Central memory CD4-positive, alpha-beta T cell (primary cell): ENCODE measurements at places on chromosomes 4 and X.

DNA sequence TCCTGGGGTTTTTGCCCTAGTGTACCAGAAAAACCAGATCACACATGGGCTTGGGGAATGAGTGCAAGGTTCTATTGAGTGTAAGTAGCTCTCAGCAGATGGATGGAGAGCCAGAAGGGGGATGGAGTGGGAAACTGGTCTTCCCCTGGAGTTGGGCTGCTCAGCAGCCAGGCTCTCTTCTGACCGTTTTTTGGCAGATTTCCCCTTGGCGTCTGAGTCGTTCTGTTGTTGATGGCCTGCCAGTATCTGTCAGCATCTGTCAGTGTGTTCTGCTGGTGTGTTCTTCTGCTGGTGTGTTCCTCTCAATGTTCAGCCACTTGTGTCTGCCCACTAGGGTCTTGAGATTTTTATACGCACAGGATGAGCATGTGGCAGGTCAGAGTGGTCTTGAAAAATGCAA, 633.9 kb upstream of the CPEB2 start:
- DNase-seq, result no peak

- no peak for DNase-seq
Measured at GRCh38 chr4:124431653-124432192, 280.8 kb downstream of the ANKRD50 start.

DNA sequence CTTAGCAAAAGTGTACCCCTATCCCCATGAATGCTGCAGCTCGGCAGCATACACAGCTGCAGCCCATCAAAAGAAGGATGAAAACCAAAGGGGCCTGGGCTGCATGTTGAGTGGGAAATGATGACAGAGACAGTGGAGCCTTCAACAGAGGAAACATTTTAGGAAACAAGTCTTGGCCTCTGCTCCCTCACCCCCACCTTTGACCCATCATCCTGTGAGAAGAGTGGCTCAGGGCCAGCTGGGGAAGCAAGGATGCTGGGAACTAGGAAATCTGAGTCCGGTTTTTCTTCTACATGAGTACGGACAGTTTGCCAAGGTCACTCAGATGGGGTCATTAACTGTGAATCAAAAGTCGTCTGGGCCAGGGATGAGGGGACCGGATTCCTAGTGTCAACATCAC, 37.2 kb downstream of the IDS start:
- DNase-seq, result no peak

DNA sequence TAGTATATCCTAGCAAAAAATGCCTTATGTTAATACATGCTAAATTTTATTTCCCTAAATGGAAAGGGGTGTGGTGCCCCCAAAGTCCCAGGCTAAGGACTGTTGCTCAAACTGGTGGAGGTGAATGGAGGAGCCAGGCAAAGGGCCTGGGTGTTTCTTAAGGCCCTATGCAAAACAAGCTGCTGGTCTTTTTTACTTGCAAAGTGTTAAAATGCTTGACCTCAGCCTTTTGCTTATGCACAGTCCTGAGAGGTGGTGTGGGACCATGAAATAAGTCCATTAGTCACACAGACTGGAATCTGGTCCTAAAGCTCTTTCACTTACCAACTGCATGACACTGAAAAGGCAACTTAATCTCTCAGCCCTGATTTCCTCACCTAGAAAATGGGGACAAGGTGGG, 223.5 kb upstream of the MBNL3 start:
- no peak for DNase-seq

DNA sequence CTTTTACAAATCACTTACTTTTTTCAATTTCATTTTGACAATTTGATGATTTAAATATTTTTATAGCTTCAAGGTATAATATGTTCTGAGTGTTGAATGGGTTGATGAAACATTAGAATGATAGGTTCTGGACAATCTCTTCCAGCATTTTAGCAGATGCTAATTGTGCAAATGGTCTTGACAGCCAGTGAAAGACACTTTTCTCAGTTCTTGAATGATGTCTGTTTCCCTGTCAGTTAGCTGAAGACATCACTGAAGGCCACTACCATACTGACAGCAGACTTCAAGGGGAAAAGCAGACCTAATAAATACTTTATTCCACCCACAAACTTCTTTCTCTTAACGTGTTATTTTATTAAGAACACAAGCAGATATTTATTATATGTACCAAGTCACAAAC, 498.6 kb downstream of the GRXCR1 start:
- no peak for DNase-seq

DNA sequence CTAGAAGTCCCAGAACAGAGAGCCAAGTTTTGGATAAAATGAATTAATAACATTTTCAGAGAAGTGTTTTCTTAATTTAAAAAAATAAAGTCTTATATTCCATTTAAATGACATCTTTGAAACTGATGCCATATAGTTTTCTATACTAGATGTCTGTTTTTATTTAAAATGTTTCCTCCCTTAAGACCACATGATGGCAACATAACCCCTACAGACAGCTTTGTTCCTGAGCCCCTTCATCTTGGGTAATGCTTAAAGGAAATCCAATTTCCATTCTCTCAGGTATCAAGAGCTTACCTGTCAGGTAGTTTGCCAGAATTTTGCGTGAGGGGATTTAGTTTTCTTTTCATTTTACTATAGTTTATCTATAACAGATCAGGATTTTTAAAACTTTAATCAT, 181.4 kb upstream of the UGT8 start:
- DNase-seq, result no peak

DNA sequence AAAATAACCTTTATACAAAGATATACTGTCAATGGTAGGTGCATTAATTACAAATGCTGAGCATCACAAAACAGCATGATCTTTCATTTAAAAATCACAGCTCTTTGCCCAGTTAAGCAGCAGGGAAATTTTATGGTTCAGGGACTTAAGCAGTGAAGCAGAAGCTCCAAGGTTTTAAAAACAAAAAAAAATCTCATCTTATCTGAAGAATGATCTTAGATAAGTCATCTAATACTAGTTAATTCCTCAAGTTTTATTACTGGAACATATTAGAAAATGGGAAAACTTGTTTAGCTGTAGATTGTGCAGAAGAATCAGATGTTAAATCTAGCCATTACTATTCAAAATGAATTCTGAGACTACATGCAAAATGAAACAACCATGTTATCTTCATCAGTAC, 289.9 kb downstream of the GASK1B start:
- DNase-seq, result no peak

DNA sequence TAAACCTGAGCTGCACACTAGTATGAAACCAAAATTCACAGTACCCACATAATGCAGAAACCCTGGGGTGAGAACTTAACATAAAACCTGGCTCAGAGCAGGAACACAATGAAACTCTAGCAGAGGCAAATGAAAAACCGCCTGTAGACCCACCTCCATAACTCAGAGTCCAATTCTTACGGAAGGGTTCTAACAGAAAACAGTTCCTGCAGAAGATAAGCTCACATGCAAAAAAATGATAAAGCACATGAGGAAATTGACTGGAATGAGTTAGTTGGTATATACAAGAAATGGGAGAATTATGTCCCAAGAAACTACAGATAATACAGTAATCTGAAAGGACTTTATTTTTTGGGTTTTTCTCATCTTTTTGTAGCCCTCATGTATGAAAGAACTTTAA, 14.7 kb downstream of the RTL9 start:
- DNase-seq, result no peak

DNA sequence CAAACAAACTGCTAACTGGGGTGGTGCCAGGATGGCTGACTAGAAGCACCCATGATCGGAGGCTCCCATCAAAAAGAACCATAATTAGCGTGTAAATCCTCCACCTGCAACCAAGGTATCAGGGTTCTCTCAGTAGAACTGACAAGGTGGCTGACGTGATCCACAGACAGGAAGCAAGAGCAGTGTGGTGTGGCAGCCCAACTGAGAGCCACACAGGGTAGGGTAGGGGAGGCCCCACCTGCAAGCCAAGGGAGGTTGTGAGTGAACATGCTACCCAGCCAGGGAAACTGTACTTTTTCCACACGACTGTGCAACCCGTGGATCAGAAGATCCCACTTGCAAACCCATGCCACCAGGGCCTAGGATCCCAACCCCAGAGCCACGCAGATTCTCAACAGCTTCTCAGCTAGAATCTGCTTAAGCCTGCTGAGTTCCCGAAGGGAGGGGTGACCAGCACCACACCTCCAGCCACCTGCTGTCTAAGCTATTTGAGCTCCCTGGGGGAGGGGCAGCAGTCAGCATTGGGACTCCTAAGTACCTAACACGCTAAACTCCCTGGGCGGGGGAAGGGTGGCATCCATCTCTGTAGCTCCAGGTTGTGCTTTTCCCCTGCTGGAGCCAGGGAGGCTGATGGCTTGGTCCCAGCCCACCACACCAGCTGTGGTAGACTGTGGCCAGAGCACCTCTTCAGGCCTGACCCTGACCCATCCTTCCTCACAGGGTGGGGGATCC, 425.1 kb downstream of the GPM6A start:
- DNase-seq, result no peak

DNA sequence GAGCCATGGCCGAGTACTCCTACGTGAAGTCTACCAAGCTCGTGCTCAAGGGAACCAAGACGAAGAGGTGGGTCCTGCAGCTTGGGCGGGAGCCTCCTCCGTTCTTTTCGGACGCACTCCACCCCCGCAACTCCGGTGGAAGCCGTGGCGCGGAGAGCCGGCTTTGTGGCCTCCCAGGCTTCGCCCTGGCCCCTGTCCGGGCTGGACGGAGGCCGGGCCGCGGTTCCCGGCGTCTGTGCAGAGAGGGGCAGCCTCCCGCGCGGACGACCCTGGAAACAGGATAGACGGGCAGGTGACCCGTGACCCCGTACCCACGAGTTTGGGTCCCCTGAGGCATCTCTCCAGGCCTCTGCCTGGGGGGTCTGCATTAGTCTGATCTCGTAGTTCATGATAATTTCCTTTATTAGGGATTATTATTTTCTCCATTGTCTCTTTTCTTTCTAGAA, 356 bp downstream of the FRG1 start:
- DNase-seq, result no peak

GRCh38 chr4:169957785-169958184, 68.4 kb downstream of the MFAP3L start:
- DNase-seq, result no peak

GRCh38 chr4:42339935-42340406, 57.3 kb upstream of the SHISA3 start:
- DNase-seq, result no peak

- DNase-seq, result no peak
Measured at GRCh38 chrX:11535156-11535919, 130.4 kb downstream of the ARHGAP6 start.

DNA sequence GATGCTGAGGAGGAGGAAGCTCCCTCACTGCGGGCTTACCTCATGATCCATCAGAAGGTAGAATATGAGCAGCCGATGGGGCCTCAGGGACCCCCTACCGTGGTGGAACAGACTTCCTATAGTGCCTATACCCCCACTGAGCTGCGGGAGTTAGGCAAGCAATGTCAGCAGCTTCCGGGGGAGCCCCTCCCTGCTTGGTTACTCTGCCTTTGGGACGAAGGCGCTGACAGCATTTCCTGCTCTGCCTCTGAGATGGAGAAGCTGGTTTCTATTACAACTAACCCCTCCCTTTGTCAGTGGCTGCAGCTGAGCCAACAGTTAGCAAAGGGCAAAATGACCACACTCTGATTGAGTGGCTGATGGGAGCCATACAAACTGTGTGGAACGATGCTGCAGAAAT, 430.7 kb downstream of the IDS start:
- DNase-seq, result no peak

- DNase-seq, result no peak
Measured at GRCh38 chrX:107773906-107774435, 1.6 kb downstream of the TSC22D3 start.

- no peak for DNase-seq
Measured at GRCh38 chr4:116180157-116180601, 905.2 kb downstream of the TRAM1L1 start.

DNA sequence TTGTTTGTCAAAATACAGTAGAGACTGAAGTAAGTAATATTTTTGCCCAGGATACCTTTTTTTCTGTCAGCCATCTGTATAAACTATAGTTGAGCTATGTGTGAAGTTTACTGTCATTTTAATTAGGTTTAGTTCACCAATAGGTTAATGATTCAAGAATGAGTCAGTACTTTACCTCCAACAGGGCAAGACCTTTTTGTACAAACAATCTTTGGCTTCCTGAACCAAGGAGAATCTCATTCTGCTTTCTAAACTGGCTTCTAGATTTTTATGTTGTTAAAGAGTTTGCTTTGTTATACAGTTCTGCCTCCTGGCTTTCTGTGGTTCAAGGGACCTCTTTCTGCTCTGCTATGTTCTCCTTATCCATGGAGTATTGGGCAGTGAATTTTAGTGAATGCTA, 412.0 kb upstream of the NR3C2 start:
- DNase-seq, result no peak

DNA sequence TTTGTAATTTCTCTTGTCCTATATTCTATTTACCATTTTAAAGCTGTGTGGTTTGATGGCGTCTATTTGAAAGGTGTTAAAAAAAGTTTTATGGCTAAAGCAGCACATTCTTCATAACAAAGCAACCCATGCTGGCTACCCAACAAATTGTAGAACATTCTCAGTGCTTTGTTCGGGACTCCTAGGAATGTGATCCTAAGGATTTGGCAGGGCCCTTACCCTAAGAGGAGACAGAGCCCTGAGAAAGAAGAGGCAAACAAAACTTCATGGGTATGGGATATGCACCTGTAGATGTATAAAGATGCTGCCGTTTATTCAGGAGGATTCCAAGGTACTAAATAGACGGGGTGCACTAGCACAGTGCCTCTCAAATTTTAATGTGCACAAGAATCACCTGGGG, 370.8 kb upstream of the DIPK2B start:
- DNase-seq, result no peak

GRCh38 chr4:52665592-52665991, 6.5 kb upstream of the USP46 start:
- peak; percentile 10 for DNase-seq

- DNase-seq, result no peak
Measured at GRCh38 chr4:150382028-150382427, 199.9 kb upstream of the MAB21L2 start.

- no peak for DNase-seq
Measured at GRCh38 chrX:24027985-24028384, 999 bp upstream of the KLHL15 start.

GRCh38 chrX:152136312-152136711, 2.1 kb downstream of the MAGEA10 start:
- no peak for DNase-seq

- DNase-seq, result no peak
Measured at GRCh38 chrX:107856289-107856688, 30.6 kb downstream of the MID2 start.

DNA sequence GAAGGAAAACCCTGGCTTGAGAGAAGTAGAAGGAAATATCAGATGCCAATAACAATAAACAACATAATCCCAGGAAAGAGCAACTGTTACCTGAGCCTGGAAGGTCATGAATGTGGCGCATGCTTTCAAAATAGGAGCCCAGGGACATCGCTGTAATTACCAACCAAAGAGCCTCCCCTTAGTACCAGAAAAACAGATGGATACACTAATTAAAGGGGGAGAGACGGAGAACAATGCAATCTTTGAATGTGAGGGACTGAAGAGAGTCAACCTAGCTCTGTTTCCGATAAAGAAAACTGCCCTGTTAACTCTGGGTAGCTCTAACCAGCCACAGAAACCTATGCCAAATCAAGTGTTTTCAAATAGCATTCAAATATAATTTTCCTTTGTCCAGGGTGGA, 161.4 kb downstream of the ENOX2 start:
- no peak for DNase-seq

GRCh38 chr4:26701786-26702227, 117.9 kb downstream of the TBC1D19 start:
- DNase-seq, result no peak
